ENCODE measurements at places on chromosomes 6 and 20.
A peak's percentile ranks its signal among the peaks of the same experiment; 100 is the strongest.

GRCh38 chr6:135073756-135074393 lies 19.3 kb upstream of the HBS1L start:
- no peak overlapping the region for H3K4me3 ChIP-seq
- H3K27ac ChIP-seq, result no peak overlapping the region
- no peak for DNase-seq
- no peaks in the 10 kb centered on the region for H3K36me3 ChIP-seq
- H3K27me3 ChIP-seq, result peaks cover 29% of the 10 kb centered on the region

GRCh38 chr6:33996120-33996475 lies 149.8 kb downstream of the GRM4 start:
- H3K36me3 ChIP-seq, result no peaks in the 10 kb centered on the region
- no peak overlapping the region for H3K27ac ChIP-seq
- peaks cover 12% of the 10 kb centered on the region for H3K27me3 ChIP-seq
- H3K4me1 ChIP-seq, result no peaks in the 10 kb centered on the region
- DNase-seq, result no peak
- no peak overlapping the region for H3K4me3 ChIP-seq

DNA sequence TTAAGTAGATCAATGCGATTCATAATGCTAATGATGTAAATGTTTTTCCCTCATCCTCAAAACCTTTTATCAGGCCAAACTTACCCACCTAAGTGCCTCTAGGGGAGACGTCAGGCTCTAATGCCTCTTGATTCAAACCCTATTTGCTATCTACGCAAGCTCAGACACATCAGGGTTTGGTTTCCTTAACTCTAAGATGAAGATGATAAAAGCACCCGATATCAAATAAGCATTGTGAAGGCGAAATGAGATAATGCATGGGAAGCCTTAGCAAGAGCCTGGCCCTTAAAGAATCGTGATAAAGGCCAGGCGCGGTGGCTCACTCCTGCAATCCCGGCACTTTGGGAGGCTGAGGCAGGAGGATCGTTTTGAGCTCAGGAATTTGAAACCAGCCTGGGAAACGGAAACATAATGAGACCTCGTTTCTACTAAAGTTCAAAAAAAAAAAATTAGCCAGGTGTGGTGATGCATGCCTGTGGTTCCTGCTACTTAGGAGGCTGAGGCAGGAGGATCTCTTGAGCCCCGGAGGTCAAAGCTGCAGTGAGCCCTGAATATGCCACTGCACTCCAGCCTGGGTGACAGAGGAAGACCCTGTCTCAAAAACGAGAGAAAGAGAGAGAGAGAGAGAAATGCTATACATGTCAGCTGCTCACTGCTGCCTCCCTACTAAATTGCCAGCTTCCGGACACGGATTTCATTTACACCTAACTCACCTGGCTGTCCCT lies 13.5 kb downstream of the CNKSR3 start:
- H3K4me3 ChIP-seq, result no peak overlapping the region
- H3K36me3 ChIP-seq, result no peaks in the 10 kb centered on the region
- H3K27me3 ChIP-seq, result no peaks in the 10 kb centered on the region
- H3K4me1 ChIP-seq, result peaks cover 4% of the 10 kb centered on the region
- DNase-seq, result no peak

DNA sequence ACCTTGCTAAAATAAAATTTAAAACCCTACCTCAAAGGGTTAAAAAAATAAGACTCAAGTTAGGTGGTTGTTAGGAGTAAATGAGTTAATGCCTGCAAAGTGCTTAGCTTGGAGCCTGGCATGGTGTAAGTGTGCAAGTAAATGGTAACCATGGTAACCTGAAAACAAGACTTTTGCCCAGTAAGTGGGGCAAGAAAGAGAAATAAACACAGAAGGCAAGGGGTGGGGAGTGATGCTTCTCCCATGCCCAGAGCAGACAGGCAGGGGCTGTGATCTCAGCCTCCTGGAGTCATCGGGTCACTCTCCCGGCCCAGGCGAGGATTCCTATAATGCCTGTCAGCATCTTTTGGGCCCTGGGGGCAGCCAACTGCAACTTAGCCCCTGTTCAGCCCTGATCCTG lies 59.2 kb upstream of the SLC32A1 start:
- H3K27me3 ChIP-seq, result peaks cover 12% of the 10 kb centered on the region
- H3K4me1 ChIP-seq, result no peaks in the 10 kb centered on the region
- DNase-seq, result no peak

DNA sequence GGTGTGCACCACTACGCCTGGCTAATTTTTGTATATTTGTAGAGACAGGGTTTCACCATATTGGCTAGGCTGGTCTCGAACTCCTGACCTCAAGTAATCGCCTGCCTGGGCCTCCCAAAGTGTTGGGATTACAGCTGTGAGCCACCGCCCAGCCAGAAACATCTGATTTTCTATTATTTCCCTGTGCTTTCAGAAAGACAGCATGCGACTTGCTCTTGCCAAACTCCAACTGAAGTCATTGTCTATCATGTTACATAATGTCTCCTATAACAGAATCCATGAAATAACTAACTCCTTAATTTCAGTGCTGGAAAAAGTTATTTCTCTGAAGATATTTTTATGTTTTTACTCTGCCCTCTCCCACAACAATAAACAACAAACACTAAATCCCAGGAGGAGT lies 8.5 kb downstream of the RMND1 start:
- peaks cover 10% of the 10 kb centered on the region for H3K36me3 ChIP-seq
- DNase-seq, result no peak
- H3K4me3 ChIP-seq, result no peak overlapping the region
- no peaks in the 10 kb centered on the region for H3K27me3 ChIP-seq

- H3K36me3 ChIP-seq, result peaks cover 85% of the 10 kb centered on the region
- no peak for DNase-seq
- H3K4me3 ChIP-seq, result no peak overlapping the region
- no peaks in the 10 kb centered on the region for H3K27me3 ChIP-seq
- no peak overlapping the region for H3K27ac ChIP-seq
Observed at GRCh38 chr6:112184951-112185350, 69.4 kb downstream of the LAMA4 start.

DNA sequence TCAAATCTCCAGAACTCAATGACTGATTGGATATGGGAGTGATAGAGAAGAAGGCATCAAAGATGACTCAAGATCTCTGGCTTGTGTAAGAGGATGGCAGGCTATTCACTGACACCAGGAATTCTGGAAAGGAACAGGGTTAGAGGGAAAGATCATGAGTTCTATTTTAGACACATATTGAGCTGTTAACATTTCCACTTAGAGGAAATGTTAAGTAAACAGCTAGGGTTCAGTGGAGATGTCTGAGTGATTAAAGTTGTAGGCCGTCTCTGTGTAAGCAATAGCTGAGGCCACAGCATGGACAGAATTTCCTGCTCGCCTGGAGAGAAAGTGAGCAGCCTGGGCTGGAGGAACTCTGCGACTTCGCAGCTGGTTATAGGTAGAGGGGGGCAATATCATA lies 21.0 kb downstream of the ZC3H12D start:
- no peak overlapping the region for H3K4me3 ChIP-seq
- no peak overlapping the region for H3K27ac ChIP-seq
- DNase-seq, result peak; percentile 76
- H3K4me1 ChIP-seq, result peaks cover 18% of the 10 kb centered on the region

DNA sequence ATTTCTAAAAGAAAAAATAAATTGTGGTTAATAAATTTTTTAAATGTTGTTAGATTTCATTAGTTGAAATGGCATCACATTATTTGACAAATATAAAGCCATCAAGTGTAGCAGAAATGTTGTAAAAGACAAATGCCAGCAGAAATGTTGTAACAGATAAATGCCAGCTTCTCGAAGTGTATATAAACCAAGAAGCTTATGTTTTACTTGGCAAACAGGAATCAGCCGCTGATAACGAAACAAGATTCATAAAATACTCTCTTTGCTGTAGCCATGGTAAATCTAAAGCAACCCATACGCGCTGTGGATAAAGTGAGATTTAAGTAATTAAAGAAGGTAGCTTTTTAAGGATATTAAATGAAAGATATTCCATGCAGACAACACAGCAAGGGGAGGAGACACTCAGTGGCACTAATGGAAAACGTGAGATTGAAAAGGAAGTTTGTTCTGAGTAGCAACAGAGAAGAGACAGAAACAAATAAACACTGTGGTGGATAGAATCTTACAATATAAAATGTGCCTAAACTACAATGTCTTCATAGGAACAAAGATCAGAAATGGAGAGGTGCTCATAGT lies 29.6 kb downstream of the BTBD9 start:
- DNase-seq, result no peak
- H3K27ac ChIP-seq, result no peak overlapping the region
- no peaks in the 10 kb centered on the region for H3K36me3 ChIP-seq
- peaks cover 17% of the 10 kb centered on the region for H3K4me1 ChIP-seq

GRCh38 chr20:35443003-35443402 lies 5.0 kb upstream of the GDF5 start:
- H3K27me3 ChIP-seq, result no peaks in the 10 kb centered on the region
- peak overlapping the region; percentile 72 for H3K27ac ChIP-seq
- no peak overlapping the region for H3K4me3 ChIP-seq
- peak; percentile 89 for DNase-seq
- peaks cover 21% of the 10 kb centered on the region for H3K4me1 ChIP-seq
- no peaks in the 10 kb centered on the region for H3K36me3 ChIP-seq

- peak overlapping the region; percentile 3 for H3K27ac ChIP-seq
- no peaks in the 10 kb centered on the region for H3K36me3 ChIP-seq
- peaks cover 27% of the 10 kb centered on the region for H3K4me1 ChIP-seq
- DNase-seq, result no peak
Observed at GRCh38 chr20:9093218-9093957, 24.5 kb downstream of the PLCB4 start.

GRCh38 chr20:61755971-61756845 lies 309.5 kb downstream of the TAF4 start:
- DNase-seq, result peak; percentile 79
- H3K36me3 ChIP-seq, result no peaks in the 10 kb centered on the region
- H3K27ac ChIP-seq, result no peak overlapping the region
- H3K4me1 ChIP-seq, result peaks cover 10% of the 10 kb centered on the region

GRCh38 chr20:45254383-45255262 lies at the start of gene SLPI:
SLPI (minus strand) TSS chr20:45254564; CDS start chr20:45254543, 21 bp downstream.
- no peak within 1 kb of the TSS for H3K4me3 ChIP-seq
- DNase-seq, result peak; percentile 30
- peaks cover 15% of the 10 kb centered on the region for H3K27me3 ChIP-seq
- H3K4me1 ChIP-seq, result peaks cover 5% of the 10 kb centered on the region
- H3K36me3 ChIP-seq, result no peaks in the 10 kb centered on the region
- no peak within 1 kb of the TSS for H3K27ac ChIP-seq

DNA sequence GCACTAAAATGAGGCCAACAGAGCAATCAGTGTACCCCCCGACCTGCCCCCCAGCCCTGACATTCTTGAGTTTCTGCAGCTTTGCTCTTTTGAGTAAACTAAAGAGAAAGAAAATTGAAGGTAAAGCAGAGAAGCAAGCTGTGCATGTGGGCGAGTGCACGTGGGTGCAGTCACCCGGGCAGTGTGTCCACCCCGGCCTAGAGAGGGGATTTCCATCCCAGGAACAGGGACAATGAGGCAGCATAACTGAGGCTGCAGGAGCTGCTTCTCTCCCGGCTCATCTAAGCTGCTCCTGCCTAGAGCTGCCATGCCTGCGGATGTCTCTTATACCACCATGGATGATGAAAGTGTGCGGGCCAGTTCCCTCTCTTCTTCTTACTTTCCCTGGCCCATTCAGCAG lies 16.8 kb downstream of the CASS4 start:
- H3K4me1 ChIP-seq, result peaks cover 27% of the 10 kb centered on the region
- H3K27ac ChIP-seq, result peak overlapping the region; percentile 81
- no peaks in the 10 kb centered on the region for H3K36me3 ChIP-seq
- H3K4me3 ChIP-seq, result no peak overlapping the region

DNA sequence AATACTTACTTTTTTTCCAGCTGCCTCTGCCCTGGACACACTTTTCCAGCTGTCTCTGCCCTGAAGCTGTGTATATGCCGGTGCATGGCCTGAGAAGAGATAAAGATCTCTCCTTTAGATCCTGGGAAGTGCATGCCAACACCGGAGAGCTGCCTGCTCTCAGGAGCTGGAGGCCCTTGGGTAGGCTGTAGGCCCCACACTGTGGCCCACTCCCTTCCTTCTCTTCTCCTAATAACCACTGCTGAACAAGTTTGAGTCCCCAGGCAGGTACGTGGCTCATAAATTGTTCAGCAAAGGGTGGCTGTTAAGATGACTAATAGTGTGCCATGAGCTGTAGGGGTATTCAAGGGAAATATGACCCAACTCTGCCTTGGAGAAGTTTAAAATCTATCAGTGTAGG lies 102.5 kb downstream of the CD24 start:
- no peaks in the 10 kb centered on the region for H3K27me3 ChIP-seq
- H3K27ac ChIP-seq, result no peak overlapping the region

DNA sequence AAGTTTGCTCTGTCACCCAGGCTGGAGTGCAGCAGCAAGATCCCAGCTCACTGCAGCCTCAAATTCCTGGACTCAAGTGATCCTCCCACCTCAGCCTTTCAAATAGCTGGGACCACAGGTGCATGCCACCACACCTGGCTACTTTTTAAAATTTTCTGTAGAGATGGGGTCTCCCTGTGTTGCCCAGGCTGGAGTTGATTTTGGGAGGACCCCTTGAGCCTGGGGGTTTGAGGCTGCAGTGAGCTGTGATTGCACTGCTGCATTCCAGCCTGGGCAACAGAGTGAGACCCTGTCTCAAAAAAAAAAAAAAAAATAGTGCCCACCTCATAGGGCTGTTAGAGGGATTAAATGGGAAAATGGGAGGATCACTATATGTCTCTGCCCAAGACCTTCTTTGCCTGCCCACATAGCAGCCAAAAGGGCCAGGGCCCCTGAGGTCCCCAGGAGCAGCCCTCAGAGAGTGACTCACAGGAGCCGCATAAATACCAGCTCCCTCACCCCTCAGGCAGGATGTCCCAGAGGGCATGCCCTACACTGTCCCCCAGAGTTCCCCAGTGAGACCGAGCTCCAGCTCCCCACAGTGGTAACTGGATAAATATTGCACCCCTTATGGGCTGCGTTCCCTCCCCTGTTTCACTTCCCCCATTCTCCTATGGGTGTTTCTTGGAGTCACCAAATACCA lies 11.7 kb upstream of the MDGA1 start:
- H3K27me3 ChIP-seq, result no peaks in the 10 kb centered on the region
- H3K36me3 ChIP-seq, result no peaks in the 10 kb centered on the region
- no peak overlapping the region for H3K4me3 ChIP-seq
- no peak for DNase-seq
- no peak overlapping the region for H3K27ac ChIP-seq

GRCh38 chr6:154579485-154579884 lies 69.0 kb upstream of the CNKSR3 start:
- no peak overlapping the region for H3K27ac ChIP-seq
- H3K4me3 ChIP-seq, result no peak overlapping the region
- H3K27me3 ChIP-seq, result no peaks in the 10 kb centered on the region
- H3K4me1 ChIP-seq, result no peaks in the 10 kb centered on the region
- no peak for DNase-seq

- DNase-seq, result no peak
- no peaks in the 10 kb centered on the region for H3K36me3 ChIP-seq
- no peaks in the 10 kb centered on the region for H3K27me3 ChIP-seq
Observed at GRCh38 chr6:22598339-22598738, 29.0 kb downstream of the HDGFL1 start.

GRCh38 chr20:24978513-24978912 lies 14.0 kb downstream of the APMAP start:
- no peak overlapping the region for H3K4me3 ChIP-seq
- no peaks in the 10 kb centered on the region for H3K27me3 ChIP-seq
- DNase-seq, result no peak
- H3K4me1 ChIP-seq, result peaks cover 4% of the 10 kb centered on the region
- no peak overlapping the region for H3K27ac ChIP-seq
